ENCODE measurements at places on chromosomes 3 and 15.

GRCh38 chr3:33007776-33008175, 56.3 kb downstream of the CCR4 start:
- H3K36me3 ChIP-seq, result peaks cover 2% of the 10 kb centered on the region
- no peaks in the 10 kb centered on the region for H3K4me1 ChIP-seq
- H3K27me3 ChIP-seq, result no peaks in the 10 kb centered on the region
- H3K4me3 ChIP-seq, result no peak overlapping the region
- no peak overlapping the region for H3K27ac ChIP-seq

GRCh38 chr15:67670647-67671305, 128.3 kb downstream of the MAP2K5 start:
- H3K4me3 ChIP-seq, result no peak overlapping the region
- no peak for DNase-seq
- no peaks in the 10 kb centered on the region for H3K36me3 ChIP-seq
- no peaks in the 10 kb centered on the region for H3K4me1 ChIP-seq
- no peaks in the 10 kb centered on the region for H3K27me3 ChIP-seq

GRCh38 chr3:147930232-147930807, 521.2 kb downstream of the ZIC1 start:
- H3K27ac ChIP-seq, result no peak overlapping the region
- no peak for DNase-seq
- no peaks in the 10 kb centered on the region for H3K27me3 ChIP-seq
- no peaks in the 10 kb centered on the region for H3K36me3 ChIP-seq
- no peaks in the 10 kb centered on the region for H3K4me1 ChIP-seq

DNA sequence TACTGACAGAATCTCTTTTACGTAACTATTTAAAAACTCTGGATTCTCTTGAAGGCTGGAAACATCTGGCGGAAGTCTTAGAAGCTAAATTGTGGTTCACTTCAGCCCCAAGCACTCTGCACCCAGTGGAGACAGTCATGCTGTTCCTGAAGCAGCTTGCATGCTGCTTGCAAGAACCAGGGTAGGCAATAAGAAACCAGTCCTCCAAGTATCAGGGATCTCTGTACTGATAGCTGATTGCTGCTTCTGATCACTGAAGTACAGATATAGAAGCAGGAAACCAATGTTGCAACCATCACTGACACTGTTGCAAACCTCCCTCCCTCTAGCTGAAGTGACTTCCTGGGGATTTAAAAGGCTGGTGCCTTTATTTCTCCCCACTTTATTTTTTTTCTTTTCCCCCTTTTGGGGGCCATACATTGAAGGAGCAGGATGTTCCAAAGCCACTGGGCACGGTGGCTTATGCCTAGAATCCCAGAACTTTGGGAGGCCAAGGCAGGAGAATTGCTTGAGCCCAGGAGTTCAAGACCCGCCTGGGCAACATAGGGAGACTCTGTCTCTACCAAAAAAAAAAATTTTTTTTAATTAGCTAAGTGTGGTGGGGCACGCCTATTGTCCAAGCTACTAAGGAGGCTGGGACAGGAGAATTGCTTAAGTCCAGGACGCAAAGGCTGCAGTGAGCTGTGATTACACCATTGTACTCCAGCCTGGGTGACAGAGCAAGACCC, 15.3 kb downstream of the SPCS1 start:
- no peak overlapping the region for H3K4me3 ChIP-seq
- no peaks in the 10 kb centered on the region for H3K4me1 ChIP-seq
- no peak overlapping the region for H3K27ac ChIP-seq
- no peak for DNase-seq
- H3K27me3 ChIP-seq, result no peaks in the 10 kb centered on the region

DNA sequence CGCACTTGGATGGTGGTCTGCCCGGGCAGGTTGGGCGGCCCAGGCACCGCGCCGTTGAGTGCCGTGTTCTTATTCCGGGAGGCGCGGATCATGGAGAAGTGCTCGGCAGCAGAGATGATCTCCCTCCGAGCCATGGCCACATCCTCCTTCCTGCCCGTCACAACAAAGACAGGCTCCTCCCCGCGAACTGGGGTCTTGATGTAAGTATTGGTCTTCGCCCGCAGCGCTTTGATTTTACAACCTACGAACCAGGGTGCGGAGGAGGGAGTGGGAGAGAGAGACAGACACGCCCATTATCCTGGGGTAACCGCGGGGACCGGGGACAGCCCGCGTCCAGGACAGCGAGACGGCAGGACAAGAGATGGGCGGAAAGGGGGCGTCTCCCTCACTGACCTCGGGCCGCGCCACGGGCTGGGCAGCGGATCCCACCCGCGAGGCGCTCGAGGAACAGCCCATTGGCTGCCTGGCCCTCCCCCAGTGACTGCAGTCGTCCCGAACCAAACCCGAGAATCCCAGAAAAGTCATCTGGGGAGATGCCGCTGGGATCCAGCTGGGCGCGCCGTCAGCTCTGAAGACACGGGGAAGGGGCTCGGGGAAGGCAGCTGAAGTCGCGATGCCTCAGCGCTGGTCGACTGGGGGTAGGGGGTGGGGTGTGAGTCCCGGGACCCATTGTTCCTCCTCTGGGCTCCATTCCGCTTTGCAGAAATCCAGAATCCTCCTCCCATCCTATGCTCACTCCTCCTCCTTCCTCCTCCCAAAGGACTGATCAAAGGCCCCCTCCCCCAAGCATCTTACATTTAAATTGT, 1.2 kb downstream of the MEX3B start:
- H3K27ac ChIP-seq, result no peak overlapping the region
- H3K27me3 ChIP-seq, result no peaks in the 10 kb centered on the region
- no peaks in the 10 kb centered on the region for H3K36me3 ChIP-seq
- peak; percentile 91 for DNase-seq
- peak overlapping the region; percentile 59 for H3K4me3 ChIP-seq
- H3K4me1 ChIP-seq, result peaks cover 7% of the 10 kb centered on the region

DNA sequence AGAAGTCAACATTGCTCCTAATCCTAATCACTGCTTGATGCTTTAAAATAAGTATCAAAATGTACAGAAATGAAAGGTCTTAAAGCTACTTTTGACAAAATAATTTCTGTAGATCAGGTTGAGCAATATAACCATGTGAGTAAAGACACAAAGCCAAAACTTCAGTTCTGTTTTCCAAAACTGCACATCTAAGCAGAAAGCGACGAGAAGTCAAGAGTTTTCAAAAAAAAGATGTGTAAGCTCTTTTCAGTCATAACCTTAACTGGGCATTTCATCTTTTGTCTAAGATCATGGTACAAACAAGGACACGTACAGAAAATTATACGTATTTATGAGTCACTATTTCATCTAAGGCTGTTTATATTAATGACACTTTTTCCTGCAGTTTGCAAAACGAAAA, 608.8 kb downstream of the FOXP1 start:
- no peaks in the 10 kb centered on the region for H3K4me1 ChIP-seq
- H3K36me3 ChIP-seq, result peaks cover 21% of the 10 kb centered on the region
- no peak overlapping the region for H3K27ac ChIP-seq
- no peaks in the 10 kb centered on the region for H3K27me3 ChIP-seq
- H3K4me3 ChIP-seq, result no peak overlapping the region
- no peak for DNase-seq

DNA sequence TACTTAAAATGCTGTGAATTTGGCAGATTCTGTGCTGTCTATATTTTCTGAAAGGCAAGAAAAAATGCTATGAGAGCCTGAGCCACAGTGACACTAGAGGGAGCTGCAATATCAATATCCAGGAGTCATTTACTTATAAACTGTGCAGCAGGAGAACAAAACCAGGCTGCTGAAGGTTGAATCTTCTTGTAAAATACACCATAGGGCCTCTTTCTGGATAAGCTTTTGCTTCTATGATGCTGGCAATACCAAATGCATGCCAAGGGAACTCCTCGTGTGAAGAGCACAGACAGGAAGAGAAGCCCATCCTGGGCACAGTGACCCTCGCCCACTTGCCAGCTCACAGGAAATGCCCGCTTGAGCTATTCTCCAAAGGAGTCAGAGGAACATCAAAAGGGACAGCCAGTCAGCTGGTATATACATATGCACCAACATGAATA, 48.0 kb upstream of the TSPAN3 start:
- no peaks in the 10 kb centered on the region for H3K27me3 ChIP-seq
- peaks cover 2% of the 10 kb centered on the region for H3K36me3 ChIP-seq
- DNase-seq, result no peak
- H3K4me1 ChIP-seq, result no peaks in the 10 kb centered on the region
- H3K4me3 ChIP-seq, result no peak overlapping the region
- H3K27ac ChIP-seq, result no peak overlapping the region

DNA sequence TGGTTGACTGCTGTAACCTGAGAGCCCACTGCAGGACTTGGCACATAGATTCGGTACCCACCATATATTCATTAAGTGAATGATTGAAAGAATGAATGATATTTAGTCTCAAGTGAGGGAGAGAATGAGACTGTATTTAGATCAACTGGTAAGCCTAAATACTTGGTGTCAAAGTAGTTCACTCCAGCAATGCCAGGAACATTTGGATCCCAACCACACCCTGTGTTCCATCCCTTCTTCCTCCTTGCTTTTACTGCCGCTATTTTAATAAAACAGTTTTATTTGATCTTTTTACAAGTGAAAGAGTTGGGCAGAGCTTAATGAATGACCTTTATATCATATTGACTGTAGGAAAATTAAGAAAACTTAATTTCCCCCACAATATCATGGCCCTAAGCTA, 473.6 kb upstream of the CBLB start:
- H3K27ac ChIP-seq, result no peak overlapping the region
- no peak for DNase-seq
- no peaks in the 10 kb centered on the region for H3K27me3 ChIP-seq
- no peaks in the 10 kb centered on the region for H3K4me1 ChIP-seq

- H3K27me3 ChIP-seq, result no peaks in the 10 kb centered on the region
- no peak overlapping the region for H3K27ac ChIP-seq
- DNase-seq, result no peak
- H3K4me3 ChIP-seq, result no peak overlapping the region
- H3K36me3 ChIP-seq, result no peaks in the 10 kb centered on the region
Observed at GRCh38 chr3:139518926-139519842, 20.4 kb downstream of the RBP1 start.

DNA sequence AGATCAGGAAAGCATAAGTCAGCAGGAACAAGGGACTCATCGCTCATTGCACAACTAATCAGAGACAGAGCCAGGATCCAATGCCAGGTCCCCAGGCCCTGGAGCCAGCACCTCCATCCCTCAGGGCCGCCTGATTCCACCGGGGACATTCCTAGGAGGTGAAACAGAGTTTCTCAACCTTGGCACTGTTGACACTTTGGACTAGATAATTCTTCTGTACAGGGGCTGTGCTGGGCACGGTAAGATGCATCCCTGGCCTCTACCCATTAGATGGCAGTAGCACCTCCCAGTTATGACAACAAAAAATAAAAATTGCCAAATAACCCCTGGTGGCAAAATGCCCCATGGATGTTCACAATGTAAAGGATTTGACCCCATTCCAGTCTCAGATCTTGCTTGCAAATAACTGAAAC, 127.7 kb downstream of the MTHFS start:
- H3K4me1 ChIP-seq, result no peaks in the 10 kb centered on the region
- no peaks in the 10 kb centered on the region for H3K36me3 ChIP-seq
- no peak overlapping the region for H3K4me3 ChIP-seq
- H3K27ac ChIP-seq, result no peak overlapping the region
- DNase-seq, result no peak
- no peaks in the 10 kb centered on the region for H3K27me3 ChIP-seq

- no peaks in the 10 kb centered on the region for H3K4me1 ChIP-seq
- no peak overlapping the region for H3K4me3 ChIP-seq
- DNase-seq, result no peak
Observed at GRCh38 chr15:74278207-74278606, 42.1 kb downstream of the CCDC33 start.

DNA sequence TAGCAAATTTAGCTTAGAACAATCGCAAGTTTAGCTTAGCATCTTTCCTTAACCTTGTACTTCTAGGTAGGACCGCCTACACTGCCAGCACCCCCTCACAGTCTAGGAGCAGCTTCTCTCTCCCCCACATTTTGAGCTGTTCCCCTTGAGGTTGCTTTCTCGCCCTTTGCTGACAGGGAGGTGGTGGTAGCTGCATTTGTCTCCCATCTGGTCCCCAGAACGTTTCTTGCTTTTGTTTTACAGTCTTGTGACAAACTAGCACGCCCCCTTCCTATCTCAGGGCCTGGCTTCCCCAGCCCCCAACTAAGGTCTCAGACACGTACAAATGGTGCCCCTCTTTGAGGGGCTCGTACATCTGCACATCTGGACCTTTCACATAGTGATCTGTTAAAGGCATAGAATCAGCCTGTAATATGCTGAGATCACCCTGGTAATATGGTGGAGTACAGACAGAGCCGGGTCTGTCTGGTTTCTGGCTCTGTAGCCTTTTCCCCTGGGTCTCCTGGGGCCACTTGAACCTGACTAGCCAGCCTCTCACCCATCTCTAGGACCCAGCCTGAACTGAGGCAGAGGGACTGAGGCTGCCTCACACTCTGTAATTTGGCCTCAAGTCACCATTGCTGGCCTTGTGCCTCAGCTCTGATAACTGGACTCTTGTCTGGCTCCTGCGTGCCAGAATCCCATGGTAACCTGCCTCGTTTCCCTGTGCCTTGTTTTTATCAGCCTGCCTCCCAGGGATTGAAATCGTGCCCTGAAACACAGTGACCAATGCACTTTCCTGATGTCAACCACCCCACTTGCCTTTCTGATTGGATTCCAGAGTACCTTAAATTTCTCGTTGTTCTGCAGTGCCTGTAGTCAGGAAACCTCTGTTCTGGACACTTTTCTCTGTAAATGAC, 27.7 kb downstream of the CRTC3 start:
- H3K4me3 ChIP-seq, result no peak overlapping the region
- DNase-seq, result no peak

GRCh38 chr3:49841126-49841696, 15.2 kb downstream of the TRAIP start:
- H3K27ac ChIP-seq, result no peak overlapping the region
- H3K27me3 ChIP-seq, result no peaks in the 10 kb centered on the region
- no peaks in the 10 kb centered on the region for H3K36me3 ChIP-seq
- no peak overlapping the region for H3K4me3 ChIP-seq

GRCh38 chr3:125961289-125961589, 7.7 kb upstream of the ROPN1B start:
- H3K4me1 ChIP-seq, result no peaks in the 10 kb centered on the region
- H3K36me3 ChIP-seq, result no peaks in the 10 kb centered on the region
- H3K27me3 ChIP-seq, result no peaks in the 10 kb centered on the region
- no peak for DNase-seq
- H3K27ac ChIP-seq, result no peak overlapping the region
- no peak overlapping the region for H3K4me3 ChIP-seq

DNA sequence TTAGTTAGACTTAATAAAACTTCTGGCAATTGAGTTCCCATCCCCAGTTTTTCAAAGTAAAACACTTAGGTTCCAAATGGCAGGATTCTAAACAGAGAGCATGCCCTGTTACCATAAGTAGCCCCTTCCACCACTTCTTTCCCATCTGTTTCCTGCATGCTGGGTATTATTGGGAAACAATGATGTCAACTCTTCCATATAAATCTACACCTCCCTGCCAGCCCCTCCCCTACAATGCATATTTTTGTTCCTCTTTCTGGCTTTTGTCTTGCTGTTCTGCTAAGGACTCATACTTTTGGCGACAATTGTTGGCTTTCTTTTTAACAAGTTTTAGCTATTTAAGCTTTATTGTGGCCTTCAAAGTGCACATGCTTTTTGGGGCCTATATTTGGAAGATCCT, 11.1 kb downstream of the ARHGAP31 start:
- H3K27me3 ChIP-seq, result no peaks in the 10 kb centered on the region
- no peak overlapping the region for H3K27ac ChIP-seq
- no peaks in the 10 kb centered on the region for H3K36me3 ChIP-seq

Data from kidney (tissue), 22 donors.